ENCODE measurements at places on chromosomes 3 and 15.

GRCh38 chr3:193972832-193973231, 163.1 kb upstream of the HES1 start:
- DNase-seq: no peak

DNA sequence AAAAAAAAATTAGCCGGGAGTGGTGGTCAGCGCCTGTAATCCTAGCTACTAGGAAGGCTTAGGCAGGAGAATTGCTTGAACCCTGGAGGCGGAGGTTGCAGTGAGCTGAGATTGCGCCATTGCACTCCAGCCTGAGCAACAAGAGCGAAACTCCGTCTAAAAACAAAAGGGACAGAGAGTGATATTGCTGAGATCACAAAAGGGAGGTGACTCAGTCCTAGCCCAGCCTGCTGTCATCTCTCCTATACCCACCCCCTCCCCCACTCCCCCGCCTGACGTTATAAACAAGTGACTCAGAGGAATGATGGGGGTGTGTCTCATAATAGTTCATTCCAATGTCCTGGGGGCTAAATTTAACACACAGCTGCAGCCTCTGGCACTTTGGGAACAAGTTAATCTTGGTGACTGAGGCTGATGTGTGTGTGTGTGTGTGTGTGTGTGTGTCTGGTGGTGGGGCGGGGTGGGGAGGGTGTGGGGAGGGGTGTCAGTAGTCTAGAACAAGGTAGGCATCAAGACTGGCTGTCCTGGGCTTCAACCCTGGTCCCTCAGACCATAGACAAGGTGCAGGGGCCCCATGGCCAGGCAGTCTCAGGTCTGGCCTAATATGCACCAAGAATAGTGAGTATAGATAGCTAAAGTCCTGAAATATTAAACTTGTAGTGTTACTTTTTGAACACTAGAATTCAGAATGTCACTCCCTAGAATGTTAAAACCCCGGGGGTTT, 1.3 kb upstream of the KLHL40 start:
- no peak for DNase-seq

GRCh38 chr3:129624347-129625071, 18.0 kb upstream of the PLXND1 start:
- no peak for DNase-seq

- DNase-seq: no peak
Observed at GRCh38 chr3:22951910-22952309, 251.2 kb upstream of the UBE2E2 start.

DNA sequence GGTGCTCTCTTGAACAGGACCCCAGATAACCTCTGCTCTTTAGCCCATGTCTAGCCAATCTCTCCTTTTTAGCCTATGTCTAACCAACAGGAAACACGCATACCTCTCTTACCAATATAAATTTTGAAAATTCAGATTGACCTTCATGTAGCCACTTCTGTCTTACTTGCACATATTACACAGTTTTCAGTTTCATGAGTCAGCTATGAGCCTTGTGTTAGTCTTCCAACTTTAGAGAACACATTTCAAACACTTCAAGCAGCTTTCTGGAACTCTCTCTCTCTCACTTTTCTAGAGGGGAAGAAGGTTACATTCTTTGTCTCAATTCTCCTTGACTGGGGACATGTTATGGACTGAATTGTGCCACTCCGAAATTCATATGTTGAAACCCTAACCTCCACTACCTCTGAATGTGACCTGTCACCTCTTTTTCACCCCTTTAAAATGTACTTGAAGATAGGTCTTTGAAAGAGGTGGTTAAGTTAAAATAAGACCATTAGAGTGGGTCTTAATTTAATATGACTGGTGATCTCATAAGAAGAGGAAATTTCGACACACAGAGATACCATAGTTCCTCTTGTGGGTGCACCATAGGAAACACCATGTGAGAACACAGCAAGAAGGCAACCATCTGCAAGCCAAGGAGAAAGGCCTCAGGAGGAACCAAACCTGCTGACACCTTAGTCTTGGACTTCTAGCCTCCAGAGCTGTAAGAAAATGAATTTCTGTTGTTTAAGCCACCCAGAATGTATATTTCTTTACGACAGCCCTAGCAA, 480.3 kb upstream of the ALCAM start:
- no peak for DNase-seq

- DNase-seq: no peak
Observed at GRCh38 chr3:5194801-5195509, 7.4 kb downstream of the EDEM1 start.

DNA sequence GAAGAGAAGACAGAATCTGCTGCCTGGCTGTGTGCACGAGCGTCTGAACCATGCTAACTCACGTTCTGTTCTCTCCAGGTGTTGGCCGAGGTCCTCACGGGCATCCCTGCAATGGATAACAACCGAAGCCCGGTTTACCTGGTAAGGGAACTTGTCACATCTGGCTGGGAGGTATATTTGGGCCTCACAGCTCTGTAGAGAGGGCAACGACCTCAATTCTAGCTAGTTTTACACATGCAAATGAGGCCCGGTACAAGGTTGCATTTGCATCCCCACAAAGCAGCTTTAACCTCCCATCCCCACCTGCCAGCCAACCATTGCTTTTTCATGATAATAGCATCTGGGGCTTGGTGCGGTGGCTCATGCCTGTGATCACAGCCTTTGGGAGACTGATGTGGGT, 22.0 kb upstream of the TATDN2 start:
- no peak for DNase-seq

- DNase-seq: no peak
Observed at GRCh38 chr3:66297900-66298299, 77.1 kb downstream of the SLC25A26 start.

DNA sequence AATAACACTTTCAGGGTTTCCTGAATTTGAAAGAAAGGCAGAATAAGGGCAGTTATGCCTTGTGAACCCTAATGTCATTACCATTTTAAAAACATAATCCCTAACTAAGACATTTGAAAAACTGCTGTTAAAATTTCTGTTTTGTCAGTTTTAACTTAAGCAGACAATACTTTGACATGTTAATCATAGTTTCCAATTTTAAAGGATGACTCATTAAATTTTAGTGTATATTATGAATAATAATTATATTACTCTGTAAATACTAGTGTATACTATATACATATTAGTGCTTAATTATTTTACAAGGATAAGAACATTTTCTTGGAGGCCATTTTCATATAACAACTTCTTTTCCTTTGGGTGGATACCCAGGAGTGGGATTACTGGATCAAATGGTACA, 553.1 kb upstream of the BCHE start:
- no peak for DNase-seq

- DNase-seq: no peak
Observed at GRCh38 chr3:126311338-126311978, 45.8 kb downstream of the KLF15 start.

DNA sequence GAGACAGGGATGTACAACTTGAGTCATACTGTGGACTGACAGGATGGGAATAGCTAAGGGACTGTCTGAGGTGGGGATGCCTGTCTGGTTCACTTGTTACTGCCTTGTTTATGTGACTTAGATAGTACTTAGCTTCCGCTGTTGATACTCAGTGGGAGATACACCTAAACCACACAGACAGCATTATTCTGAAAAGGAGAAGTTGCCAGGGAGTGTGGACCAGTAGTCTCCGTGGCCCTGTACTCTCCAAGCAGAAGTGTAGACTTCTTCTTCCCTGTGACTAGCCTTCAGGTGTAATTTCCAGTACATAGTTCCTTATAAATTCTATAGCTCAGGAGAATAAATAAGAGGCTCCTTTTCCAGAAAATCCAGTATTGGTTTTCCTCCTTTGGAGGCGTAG, 5.1 kb downstream of the HIGD2B start:
- no peak for DNase-seq

DNA sequence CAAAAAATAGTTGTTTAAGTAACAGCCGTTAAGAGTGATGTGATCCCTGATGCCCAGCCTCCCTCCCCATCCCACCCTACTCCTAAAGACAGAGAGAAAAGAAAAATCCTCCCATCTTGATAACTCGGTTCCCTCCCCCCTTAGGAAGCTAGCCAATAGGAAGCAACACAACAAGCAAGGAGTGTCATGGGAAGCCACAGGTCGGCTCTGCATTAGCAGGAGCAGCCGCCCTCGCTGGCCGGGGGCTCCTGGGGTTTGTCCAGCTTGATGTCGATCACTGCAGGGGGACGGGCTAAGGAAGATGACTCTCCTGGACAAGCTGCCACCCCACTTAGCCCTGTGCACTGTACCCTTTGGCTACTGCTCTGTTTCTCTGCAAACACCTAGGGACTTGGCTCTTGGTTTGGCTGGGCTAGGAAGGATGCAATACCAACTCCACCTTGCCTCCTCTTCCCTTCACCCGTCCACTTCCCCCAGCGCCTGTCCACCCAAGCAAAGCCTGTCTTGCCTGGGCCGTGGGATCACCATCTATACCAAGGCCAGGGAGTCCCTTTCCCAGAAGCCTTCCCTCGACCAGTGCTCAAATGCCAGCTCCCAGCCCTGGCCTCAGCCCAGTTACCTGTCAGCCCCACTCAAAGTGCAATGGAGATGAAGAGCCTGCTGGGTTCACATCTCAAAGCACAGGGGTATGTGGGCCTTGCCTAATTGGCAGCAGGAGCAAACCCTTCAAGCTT, 23.1 kb downstream of the SRPRB start:
- no peak for DNase-seq

GRCh38 chr3:57261119-57261518, 31.4 kb downstream of the ASB14 start:
- no peak for DNase-seq

DNA sequence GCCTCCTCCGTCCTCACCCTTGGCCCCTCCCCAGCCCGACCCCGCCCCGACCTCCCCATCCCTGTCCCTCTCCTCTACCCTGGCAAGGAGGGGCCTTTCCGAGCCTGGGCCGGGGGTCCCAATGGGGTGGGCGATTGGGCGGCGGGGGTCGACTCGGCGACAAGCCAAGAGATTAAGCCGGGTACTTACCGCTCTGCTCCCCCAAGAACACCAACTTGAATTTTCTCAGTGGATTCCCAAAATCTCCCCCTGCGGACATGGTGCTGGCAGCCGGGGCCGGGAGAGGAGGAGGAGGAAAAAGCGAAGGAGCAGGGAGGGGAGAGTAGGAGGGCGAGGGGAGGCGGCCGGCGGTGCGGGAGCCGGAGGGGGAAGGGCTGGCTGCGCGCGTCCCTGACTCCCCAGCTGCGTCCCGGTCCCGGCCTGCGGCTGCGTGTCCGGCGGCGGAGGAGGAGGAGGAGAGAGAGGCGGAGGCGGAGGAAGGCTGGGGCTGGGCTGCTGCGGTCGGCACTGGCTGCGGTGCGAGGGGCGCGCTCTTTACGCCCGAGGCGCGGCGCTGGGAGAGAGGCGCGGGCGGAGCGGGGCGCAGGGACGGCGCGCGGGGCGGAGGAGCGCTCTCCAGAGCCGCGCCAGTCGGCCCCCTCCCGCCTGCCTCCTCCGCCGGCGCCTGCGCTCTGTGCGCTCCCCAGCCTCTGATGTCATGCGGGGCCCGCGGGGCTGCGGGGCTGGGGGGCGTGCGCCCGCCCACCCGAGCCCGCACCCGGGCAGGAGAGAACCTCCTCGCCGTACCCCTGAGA, at the start of gene RAB6B:
TSS of gene RAB6B (minus strand) at position 675 of the 794 bp plus-strand sequence. CDS start at position 259, 416 bp downstream.
- DNase-seq: peak; percentile 69

DNA sequence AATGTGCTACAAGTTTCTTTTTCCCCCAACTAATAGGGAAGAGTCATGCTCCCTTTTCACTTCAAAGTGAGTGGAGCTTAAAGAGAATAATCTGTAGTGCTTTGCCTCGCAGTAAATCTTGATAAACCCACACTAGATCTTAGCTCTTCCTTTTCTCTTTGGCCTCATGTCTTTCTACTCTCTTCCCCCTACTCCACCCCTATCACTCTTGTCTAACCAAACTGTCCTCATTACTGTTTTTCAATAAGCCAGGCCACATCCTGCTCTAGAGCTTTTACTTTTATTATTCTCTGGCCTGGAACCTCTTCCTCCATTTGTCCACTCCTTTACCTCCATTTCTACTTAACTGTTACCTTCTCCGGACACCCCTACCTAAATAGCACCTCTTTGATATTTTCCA, 291.0 kb upstream of the SATB1 start:
- no peak for DNase-seq

GRCh38 chr15:44296625-44297524, 8.4 kb downstream of the GOLM2 start:
- no peak for DNase-seq

DNA sequence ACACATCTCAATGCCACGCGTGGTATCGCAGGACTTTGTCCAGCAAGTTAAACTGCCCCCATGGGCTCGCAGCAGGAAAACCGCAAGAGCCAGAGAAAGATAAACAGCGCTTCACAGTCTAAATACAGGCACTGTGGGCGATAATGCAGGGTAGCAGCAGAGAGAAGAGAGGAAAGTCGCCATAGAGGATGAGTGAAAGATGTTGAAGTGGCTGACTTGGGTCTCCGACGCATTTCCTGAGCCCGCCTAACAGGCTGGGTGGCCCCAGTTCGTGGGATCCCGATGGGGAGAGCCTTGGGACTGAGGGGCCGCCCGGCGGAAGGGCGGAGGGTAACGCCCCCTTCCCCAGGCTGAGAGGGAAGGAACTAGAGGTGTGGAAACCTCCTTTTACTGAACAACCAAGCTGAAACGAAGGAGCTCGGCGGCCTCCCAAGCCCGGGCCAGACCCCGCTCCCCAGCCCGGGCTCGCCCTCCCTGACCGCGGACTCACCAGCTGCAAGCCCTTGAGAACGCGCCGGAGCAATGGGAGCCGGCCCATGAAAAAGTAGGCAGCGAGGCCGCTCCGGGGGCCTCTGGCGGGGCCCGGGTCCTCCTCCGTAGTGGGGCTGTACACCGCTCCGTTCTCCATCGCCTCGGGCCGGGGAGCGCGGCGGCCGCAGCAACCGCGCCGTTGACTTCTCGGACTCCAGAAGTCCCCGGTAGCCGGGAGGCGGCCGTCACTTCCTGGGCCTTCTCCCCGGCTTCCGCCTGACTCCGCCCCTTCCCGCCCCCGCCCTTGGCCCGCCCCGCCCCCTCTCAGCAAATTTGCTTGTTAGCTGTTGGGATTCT, at the start of gene CMTM6:
TSS of gene CMTM6 (minus strand) at position 735 of the 828 bp plus-strand sequence. CDS start at position 628, 107 bp downstream.
- peak; percentile 86 for DNase-seq

- DNase-seq: no peak
Observed at GRCh38 chr15:34271493-34271892, 46.7 kb downstream of the EMC4 start.

GRCh38 chr3:135078283-135078682, 283.2 kb downstream of the EPHB1 start:
- DNase-seq: no peak

- DNase-seq: no peak
Observed at GRCh38 chr3:33047842-33048834, 48.8 kb downstream of the GLB1 start.

GRCh38 chr15:49877117-49877872, 241.7 kb downstream of the ATP8B4 start:
- no peak for DNase-seq

- no peak for DNase-seq
Observed at GRCh38 chr3:111598552-111598951, 3.4 kb upstream of the ZBED2 start.

GRCh38 chr3:158134363-158134762, 24.5 kb downstream of the RSRC1 start:
- DNase-seq: no peak

DNA sequence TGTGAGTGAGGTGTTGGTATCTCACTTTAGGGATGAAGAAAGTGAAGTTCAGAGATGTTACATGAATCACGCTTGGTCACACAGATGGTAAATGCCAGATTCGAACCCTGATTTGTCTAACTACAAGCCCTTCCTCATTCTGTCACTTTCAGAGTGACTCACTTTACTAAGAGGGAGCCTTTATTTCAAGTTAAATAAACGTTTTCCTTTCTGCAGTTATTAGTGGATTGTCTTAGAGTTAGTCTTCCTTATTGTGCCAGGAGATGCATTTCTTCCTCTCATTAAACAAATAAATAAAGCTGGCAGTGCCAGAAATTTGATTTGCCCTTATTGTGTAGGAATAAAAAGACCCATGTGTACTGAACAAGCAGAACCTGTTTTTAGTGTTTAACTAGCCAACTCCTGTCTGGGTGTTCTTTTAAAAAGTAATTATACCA, 162.5 kb downstream of the AKAP13 start:
- DNase-seq: no peak

Data from dorsolateral prefrontal cortex (tissue), 122 donors.